ENCODE measurements at places on chromosomes 2 and 18.

DNA sequence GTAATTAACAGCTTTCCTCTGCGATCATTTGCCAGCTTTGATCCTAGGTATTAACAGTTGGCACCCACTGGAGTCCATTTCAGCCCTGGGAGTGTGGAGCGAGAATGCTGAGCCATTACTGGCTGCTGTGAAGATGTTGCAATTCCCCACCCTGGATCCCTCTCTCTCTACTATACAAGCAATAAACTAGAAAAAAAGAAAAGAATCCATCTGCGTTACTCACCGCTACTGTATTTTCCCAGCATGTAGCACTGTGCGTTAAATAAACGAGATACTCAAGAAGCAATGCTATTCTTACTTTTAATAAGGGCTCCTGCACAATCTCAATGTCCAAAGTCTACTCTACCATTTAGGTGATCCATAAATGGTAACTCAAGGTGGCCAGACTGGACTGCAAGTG lies 8.5 kb downstream of the RTTN start:
- no peak for DNase-seq

DNA sequence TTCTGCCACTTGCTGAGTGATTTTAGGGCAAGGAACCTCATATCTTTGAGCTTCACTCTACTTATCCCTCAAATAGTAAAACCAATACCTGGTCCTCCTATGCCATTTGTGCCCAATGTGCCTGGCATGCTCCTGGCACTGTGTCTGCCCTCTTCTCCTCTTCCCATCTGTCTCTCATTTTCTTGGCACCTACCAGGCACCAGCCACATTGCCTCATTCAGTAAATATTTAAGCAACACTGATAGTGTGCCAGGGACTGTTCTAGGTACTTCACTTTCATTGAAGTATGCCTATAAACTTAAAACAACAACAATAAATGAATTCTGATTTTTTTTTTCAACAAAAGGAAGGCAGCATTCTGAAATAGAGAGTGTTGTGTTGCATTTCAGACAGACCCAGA lies 15.1 kb upstream of the BOD1L2 start:
- no peak for DNase-seq

- DNase-seq = no peak
Measured at GRCh38 chr18:40932862-40933261, 1022.2 kb upstream of the PIK3C3 start.

- no peak for DNase-seq
Measured at GRCh38 chr2:19743641-19744040, 158.1 kb downstream of the TTC32 start.

DNA sequence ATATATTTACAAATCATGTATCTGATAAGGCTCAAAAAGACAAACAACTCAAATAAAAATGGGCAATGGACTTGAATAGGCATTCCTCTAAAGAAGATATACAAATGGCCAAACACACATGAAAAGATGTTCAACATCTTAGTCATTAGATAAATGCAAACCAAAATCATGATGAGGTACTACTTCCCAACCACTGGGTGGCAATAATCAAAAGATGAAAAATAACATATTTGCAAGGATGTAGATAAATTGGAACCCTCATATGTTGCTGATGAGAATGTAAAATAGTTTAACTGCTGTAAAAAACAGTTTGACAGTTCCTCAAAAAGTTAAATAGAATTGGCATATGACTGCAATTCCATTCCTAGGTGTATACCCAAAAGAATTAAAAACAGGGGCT lies 132.3 kb downstream of the TTC32 start:
- DNase-seq = no peak

- DNase-seq = no peak
Measured at GRCh38 chr2:236012155-236012554, 156.0 kb downstream of the GBX2 start.

- no peak for DNase-seq
Measured at GRCh38 chr18:73340135-73340977, 472.6 kb upstream of the NETO1 start.

- DNase-seq = no peak
Measured at GRCh38 chr2:166404831-166405568, 29.3 kb upstream of the SCN9A start.

DNA sequence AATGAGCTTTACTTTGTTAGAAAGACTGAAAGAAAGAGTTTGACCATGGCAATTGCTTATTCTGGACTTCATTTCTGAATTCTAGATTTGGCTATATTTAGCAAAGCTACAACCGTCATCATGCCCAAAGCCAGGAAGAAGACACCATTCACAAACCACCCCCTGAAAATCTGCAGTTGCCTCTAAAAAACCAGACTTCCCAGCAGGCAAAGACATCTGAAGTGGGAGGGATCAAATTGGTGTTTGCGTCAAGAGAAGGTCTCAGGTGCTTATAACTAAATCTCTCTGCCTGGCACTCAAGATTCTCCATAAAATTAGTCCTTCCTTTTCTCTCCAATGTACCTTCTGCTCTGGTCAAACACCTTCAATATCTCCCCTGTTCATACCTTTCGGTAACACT lies 5.6 kb downstream of the AAK1 start:
- no peak for DNase-seq

DNA sequence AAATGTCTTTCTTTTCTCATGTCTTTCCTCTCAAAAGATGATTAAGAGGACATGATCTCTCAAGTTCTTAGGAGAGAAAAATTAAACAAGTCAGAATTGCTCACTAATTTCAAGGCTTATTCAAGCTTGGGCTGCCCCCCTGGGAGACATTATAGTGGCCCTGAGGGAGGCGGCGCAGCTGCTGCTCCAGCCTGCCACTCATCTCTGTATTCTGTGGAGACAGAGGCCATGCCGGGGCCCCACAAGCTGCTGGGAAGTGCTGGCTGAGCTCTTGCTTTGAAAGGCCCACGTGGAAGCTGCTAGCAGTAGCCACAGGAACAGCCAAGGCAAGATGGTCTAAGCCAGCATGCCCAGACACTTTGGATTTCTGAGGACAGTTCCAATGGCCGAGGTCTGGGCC lies 267.4 kb downstream of the LNPK start:
- DNase-seq = no peak

- no peak for DNase-seq
Measured at GRCh38 chr18:10270151-10270571, 184.3 kb upstream of the APCDD1 start.

- no peak for DNase-seq
Measured at GRCh38 chr2:46256563-46257142, 40.6 kb upstream of the EPAS1 start.

DNA sequence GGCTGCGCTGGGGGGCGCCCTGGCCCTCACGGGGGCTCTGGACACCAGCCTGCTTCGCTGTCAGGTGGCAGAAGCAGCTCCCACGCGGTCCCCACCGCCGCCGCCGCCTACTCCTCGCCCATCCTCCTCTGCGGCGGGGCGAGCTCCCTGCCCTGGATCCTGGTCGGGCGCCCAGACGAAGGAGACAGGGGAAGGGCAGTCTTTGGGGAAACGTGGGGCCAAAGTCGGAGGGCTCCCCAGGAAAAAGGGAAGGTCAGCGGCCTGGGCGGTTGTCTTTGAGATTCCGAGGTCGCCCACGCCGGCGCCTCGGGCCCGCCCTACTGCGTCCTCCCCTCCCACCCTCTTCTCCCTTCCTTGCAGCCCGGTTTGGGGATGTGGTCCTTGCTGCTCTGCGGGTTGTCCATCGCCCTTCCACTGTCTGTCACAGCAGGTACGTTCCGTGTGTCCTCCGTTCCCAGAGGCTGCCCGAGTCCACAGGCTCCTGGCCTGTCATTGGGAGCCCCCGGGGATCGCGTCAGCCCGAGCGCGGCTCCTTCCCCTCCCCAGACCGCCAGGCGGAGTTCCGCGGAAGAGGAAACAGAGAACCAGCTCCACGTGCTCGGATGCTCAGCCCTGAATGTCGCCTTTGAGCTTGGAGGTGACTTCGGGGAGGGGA lies 800 bp downstream of the IL1RL2 start:
- DNase-seq = no peak

- no peak for DNase-seq
Measured at GRCh38 chr18:48781163-48781987, 169.4 kb downstream of the SMAD7 start.

DNA sequence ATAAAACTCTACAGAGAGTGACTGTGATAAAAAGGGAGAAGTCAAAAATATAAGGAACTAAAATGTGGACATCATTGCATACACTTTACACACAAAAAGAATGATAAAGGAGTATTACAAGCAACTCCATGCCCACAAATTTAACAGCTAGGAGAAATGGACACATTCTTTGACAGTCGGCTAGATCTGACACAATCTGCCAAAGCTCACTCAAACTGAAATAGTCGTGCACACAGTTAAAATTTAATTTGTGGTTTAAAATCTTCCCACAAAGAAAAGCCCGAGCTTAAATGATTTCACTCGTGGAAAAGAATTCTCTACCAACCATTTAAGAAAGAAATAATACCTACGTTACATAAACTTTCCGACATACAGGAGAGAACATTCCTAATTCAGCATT lies 132.4 kb downstream of the ZAP70 start:
- DNase-seq = no peak

- DNase-seq = no peak
Measured at GRCh38 chr18:31102025-31102684, at the start of gene DSC2. TSS of gene DSC2 (minus strand) at chr18:31102421. CDS start at chr18:31101971, 450 bp downstream.

Data from stimulated activated CD8-positive, alpha-beta memory T cell treated with anti-CD3 and anti-CD28 coated beads, Interleukin-7, amount 100 ng/mL, for 1 hour (primary cell).